Left ventricle myocardium superior (tissue), 1 donor: ENCODE measurements at places on chromosomes 7 and 10.

GRCh38 chr10:4267086-4267773 lies 482.2 kb upstream of the KLF6 start:
- no peak for DNase-seq

- DNase-seq, result no peak
Measured at GRCh38 chr10:69320521-69320920, 42.2 kb downstream of the HK1 start.

GRCh38 chr10:11655836-11656235 lies 44.4 kb upstream of the USP6NL start:
- DNase-seq, result no peak

DNA sequence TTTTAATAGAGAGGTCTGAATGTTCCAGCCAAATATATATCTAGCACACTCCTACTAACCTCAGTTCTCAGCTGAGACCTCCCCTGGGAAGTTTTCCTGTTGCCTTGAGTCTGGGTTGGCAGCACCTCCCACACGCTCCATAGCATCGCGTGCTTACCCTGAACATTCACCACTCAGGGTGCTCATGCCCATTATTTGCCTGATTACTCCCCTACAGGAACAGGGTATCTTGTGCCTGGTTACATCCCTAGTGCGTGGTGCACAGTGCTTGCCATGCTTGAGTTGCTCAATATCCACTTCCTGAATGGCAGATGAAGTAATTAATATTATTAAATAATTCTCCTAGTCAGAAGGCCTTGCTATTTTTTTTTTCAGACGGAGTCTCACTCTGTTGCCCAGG lies 269.9 kb upstream of the IMMP2L start:
- no peak for DNase-seq

DNA sequence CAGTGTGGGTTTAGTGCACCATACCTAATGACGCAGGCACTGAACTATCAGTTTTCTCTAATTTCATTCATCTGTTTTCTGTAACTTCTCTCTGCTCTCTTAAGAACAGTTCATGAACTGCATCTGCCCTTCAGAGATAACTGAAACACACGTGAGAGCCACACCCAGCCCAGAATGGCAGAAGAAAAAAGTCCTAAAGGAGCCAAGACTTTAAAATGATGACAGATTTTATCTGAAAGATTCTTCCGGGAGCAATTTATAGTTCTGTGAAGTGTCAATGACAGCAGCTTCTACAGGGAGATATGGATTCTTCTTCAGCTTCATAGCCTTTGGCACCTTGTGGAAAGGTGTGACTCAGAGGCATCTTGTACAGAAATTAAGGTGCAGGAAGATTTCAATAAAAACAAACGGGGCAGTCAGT lies 211.5 kb upstream of the SLC26A5 start:
- no peak for DNase-seq

- DNase-seq, result peak; percentile 63
Measured at GRCh38 chr7:130141161-130141883, 63.9 kb downstream of the TMEM209 start.

GRCh38 chr7:116862951-116863670 lies 724 bp downstream of the CAPZA2 start:
- DNase-seq, result no peak

DNA sequence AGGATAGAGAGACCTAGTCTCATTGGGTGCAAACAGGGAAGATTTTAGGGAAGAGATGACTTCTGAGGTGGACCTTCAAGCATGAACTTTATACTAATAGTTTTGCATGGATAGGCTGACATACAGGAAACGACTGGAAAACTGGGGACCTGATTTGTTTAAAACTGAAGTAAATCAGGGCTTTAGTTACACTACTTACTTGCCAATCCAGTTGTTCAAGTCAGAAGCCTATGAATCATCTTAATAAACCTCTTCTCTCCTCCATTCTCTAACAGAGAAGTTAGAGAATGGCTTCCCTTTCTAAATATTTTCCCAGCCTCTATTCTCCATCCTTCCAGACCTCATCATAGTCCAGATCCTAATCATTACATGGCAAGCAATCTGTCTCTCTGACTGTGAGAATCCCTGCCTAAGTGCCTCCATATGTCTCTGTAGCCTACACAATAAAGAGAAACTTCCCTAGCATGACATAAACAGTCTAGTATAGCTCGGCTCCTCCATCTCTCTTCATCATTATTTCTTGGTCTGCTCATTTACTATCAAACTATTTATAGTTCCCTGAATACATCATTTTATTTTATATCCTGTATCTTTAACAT lies 55.8 kb downstream of the PRKG1 start:
- DNase-seq, result no peak

- no peak for DNase-seq
Measured at GRCh38 chr10:122459561-122460273, 1.6 kb upstream of the HTRA1 start.

DNA sequence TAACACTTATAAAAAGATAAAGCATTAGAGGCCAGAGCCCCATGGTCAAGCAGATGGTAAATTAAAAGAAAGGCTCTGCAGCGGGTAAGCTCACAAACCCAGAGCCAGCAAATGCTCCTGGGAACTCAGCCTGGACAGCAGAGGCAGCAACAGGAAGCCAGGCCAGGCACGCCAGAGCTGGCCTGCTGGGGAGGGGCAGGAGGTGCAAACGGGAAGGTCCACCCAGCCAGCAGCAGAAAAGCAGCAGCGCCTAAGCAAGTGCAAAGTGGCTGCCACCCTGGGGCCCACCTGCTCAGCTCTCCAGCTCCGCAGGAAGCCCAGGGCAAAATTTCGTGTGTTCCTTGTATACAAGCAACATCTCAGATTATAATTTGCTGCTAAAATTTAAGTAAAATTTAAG lies 82.7 kb upstream of the GPR22 start:
- DNase-seq, result peak; percentile 73

- no peak for DNase-seq
Measured at GRCh38 chr10:103120977-103121735, 71.9 kb downstream of the NT5C2 start.

GRCh38 chr7:106369816-106370215 lies 85.0 kb upstream of the NAMPT start:
- no peak for DNase-seq

DNA sequence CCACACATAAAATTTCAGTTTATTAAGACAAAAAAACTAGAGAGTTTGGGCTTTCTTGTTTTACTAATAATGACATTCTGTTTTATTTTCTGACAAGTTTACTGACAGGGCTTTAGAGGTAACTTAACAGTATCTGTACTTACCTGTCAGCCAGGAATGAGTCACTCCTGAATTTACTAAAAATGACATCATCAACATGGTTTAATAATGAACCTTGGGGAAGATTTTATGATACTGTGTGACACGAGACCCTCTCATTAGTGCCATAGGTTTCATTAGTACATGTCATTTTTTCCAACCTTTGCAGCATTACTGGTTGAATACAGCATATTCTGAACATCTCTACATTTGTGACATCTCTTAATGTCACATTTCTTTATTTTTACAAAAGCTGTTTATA lies 131.1 kb downstream of the KCND2 start:
- no peak for DNase-seq

- no peak for DNase-seq
Measured at GRCh38 chr7:158311791-158312190, 275.8 kb downstream of the PTPRN2 start.

DNA sequence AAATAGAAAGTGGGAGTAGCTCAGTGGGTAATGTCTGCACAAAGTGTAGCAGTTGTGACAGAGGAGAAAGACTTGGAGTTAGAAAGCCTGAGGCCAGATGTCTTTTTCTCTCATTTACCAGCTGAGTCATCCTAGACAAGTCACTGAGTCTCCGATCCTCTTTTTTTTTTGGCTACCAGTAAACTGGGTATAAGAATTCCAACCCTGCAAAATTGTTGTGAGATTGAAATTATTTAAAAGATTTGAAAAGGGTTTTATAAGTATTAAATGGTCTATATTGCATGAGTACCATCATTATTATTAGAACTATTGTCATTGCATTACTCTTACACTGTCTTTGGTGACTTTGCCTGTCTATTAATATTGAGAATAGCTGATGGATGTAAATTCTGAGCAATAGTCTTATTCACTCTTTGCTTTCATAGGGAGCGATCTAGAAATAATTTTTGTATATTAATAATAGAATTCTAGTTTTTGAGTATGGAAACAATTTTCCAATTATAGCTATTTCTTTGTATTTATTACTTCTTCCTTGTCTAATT lies 74.0 kb downstream of the ARID5B start:
- no peak for DNase-seq

DNA sequence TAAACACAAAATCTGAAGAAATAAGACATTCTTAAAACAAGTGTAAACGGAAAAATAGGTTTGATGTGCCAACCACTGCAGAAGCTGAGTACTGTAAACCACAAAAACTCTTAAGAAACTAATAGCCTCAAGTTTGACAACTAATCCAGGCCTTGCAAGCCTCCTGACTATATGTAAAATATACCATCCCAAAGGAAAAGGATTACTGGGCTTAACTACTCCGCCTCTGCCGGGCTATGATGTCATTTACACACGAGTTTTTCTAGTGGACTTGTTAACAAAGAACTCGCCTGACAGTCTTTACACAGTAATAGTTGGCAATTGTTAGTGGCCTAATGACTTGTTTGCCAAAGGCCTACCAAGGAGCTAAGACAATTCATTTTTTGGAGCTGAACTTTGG lies 2.1 kb downstream of the KIF5B start:
- DNase-seq, result no peak

- no peak for DNase-seq
Measured at GRCh38 chr10:76117949-76118348, 686.5 kb downstream of the LRMDA start.

GRCh38 chr7:51198654-51199053 lies 118.0 kb downstream of the COBL start:
- DNase-seq, result no peak

GRCh38 chr10:8066124-8066523 lies 11.6 kb downstream of the GATA3 start:
- no peak for DNase-seq

- no peak for DNase-seq
Measured at GRCh38 chr7:139043823-139044812, 8.3 kb upstream of the ZC3HAV1L start.

DNA sequence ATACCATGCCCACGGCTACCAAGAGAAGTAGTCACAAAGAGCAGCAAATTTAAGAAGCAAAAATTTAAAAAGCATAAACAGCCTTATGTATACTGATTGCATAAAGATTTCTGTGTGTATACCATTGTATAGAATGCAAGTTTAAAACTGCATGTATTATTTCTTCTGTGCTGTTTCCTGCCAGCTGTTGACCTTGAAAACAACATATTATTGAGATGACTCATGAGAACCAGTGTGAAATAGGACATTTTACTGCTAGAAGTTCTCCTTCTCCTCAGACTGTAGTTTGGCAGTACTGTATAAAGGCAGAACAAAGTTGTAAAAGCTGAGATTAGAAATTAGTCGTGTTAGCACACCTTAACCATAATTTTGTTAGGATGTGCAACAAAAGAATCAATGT lies 42.3 kb upstream of the SGCE start:
- no peak for DNase-seq

GRCh38 chr7:98969386-98969785 lies 91.1 kb downstream of the TRRAP start:
- DNase-seq, result no peak

DNA sequence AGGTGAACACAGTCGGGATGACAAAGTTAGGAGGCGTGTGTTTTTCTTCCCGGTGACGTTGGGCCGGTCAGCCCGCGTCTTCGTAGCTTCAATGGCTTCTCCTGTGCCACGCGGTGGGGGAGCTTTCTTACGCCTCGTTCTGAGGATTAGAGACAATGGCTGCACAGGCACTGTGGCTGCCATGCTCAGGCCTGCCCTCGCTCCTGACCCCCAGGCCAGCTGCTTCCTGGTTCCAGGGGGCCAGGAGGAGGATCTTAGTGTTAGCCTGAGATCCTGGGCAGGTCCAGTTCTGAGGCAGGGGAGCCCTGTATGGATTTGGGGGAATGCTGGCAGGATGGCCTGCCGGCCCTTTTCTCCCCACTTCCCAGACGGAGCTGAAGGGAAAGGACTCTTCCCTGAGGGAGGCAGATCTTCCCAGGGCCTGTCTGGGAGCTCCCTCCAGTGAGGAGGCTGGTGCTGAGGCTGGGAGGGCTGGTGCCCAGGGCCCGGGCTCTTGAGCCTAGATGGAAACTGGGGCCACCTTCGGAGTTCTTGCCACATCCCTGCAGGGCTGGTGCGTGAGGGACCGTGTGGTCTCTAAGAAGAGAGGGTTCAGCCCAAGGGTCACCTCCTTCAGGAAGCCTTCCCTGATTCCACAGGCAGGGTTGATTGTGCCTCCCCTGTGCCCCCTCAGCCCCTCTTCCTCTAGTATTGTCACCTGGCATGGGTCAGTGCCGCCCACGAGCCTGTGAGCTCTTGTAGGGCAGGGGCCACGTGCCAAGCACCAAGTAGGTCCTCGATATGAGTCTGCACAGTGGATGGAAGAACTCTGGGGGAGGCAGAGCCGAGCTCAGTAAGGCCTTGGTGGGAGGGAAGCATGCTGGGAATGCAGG lies 101.4 kb downstream of the GRK5 start:
- no peak for DNase-seq

GRCh38 chr10:105963334-105963884 lies 1201.1 kb downstream of the SORCS1 start:
- no peak for DNase-seq

GRCh38 chr10:59135275-59135674 lies 41.2 kb upstream of the PHYHIPL start:
- DNase-seq, result no peak

DNA sequence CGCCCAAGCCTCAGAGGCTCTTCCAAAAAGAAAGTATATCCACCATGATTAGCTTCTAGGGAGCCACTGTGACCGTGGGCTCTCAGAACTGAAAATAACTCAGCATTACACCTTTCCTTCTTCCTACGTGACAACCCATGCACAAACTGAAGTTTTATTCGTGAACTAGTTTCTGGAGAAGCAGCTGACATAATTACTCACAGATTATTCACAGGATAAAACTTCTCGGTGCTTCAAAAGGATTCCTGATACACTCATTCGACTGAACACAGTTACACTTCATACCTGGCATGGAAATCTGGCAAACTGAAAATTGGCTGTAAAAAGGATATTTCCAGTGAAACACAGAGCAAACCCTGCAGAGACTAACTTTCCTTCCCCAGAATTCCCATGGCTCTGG lies 139.2 kb upstream of the PTER start:
- DNase-seq, result no peak

DNA sequence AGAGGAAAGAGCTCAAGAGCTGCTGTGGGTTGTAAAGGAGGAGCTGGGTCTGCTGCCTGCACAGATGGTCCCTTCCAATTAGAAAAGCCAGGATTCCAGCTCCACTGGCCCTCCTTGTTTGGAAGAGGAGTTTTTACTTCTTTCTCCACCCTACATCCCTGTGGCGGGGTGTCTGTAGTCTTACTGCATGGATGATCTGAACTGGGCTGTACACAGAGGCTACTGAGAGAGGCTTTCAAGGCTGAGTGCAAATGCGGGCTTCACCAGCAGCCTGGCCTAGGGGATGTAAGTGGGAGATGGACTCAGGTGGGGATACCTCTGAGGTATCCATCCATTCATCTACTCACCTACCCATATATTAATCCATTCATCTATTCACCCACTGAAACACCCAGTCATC lies 7.1 kb upstream of the CXCL12 start:
- no peak for DNase-seq

DNA sequence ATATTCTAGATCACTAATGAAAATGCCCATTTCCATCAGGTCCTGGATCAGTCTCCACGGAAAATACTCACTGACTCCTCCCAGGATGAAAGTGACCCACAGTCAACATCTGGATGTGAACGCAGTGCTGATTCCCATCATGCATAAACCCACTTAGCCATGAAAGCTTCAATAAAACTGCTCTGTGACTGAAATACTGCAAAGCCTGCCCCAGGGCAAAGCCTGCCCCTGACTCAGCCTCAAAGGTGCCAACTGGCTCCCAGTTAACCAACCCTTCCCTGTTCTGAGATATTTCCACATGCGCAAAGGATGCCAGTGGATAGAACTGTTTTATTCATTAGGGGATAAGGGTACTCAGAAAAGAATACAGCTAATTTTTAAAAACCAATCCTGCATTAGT lies 24.0 kb downstream of the OSBPL3 start:
- DNase-seq, result no peak
